ENCODE measurements at places on chromosomes 7 and 10. TPM values are rescaled to one million over a fixed set of nuclear protein-coding genes. Genes with fewer than 3 reads are reported as not detected.

The GARIN1A gene
- under 0.01 TPM for total RNA-seq

The UNCX gene
- not detected for total RNA-seq

The COL17A1 gene
- total RNA-seq: 0.36 TPM

The GIMAP8 gene
- 0.81 TPM for total RNA-seq

The TUBGCP2 gene
- 36.1 TPM for total RNA-seq

The CNPY1 gene
- not detected for total RNA-seq

The TRIM74 gene
- total RNA-seq: not detected

The CCDC3 gene
- total RNA-seq: 12.2 TPM

The PRKAR2B gene
- total RNA-seq: 0.54 TPM

The COL13A1 gene
- total RNA-seq: 27.9 TPM

The UROS gene
- total RNA-seq: 52.9 TPM

The WDR86 gene
- not detected for total RNA-seq

The ZC3HAV1L gene
- total RNA-seq: 16.2 TPM

The MBL2 gene
- not detected for total RNA-seq

The PNLIPRP2 gene
- total RNA-seq: not detected

The IFT22 gene
- total RNA-seq: 22.9 TPM

The HOXA13 gene
- not detected for total RNA-seq

The MOGAT3 gene
- not detected for total RNA-seq

The EN2 gene
- not detected for total RNA-seq

Measured in cardiac atrium fibroblast (primary cell).